ENCODE measurements at places on chromosomes 7 and 10.

- DNase-seq, result peak; percentile 51
Observed at GRCh38 chr7:100568176-100568895, 5.4 kb downstream of the SAP25 start.

- DNase-seq, result no peak
Observed at GRCh38 chr10:126170776-126171175, 217.5 kb downstream of the ADAM12 start.

DNA sequence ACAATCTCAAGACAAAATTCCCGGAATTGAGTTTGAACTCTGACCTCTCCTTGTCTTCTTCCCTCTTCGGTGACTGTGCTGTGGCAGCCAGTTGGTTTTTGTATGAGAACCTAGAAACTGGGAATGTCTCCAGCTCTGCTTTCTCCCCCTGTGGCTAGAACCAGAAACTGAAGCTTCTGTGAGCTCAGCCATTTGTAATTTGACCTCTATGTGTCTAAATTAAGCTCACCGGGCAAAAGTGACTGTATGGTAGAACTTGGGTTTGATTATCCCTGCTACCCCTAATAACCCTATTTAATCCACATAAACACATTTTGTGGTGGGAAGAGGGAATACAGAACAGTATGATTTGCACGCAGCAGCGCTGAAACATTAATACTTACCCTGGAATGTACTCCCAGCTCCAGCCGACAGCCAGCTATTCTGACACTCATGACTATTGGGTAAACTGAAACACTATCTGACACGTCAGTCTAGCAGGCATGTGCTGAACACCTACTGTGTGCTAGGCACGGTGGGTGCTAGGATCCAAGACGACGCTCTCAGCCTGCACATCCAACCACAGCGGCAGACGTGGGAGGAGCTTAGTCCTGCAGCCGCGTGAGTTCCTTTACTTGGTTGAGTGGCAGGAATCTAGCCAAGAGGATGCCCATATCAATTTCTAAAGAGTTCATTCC, 324.8 kb downstream of the SFMBT2 start:
- DNase-seq, result no peak

DNA sequence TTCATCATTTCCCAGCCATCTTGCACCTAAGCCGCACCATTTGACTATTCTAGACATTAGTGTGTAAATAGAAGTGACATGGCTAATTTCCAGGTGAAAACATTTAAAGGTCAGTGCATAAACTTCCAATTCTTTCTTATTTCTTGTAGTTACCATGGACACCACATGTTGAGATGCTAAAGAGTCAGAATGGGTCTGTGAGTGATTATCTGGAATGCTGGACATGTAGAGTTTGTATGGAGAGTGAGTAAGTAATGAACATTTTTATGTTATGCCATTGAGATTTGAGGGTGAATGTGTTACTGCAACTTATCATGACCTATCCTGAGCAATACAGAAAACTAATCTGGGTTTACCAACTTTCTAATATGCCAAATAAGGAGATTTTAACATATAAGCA, 60.4 kb downstream of the MEOX2 start:
- DNase-seq, result no peak

DNA sequence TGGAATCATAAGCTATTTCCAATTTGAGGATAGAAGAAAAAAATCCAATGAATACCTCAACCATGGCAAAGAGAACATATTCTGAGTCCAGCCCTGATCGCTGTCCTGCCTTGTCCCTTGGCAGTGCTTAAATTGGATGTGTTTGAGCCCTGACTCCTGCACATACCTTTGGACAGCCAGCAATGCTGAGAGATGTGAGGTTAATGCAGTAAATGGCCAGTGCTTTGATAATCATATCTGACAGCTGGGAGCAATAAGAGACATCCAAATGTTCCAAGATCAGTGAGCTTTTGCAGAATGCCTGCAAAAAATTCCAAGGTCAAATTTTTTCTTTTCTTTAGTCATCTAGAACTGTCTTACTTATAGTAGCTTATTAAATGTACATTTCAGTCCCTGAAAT, 80.1 kb upstream of the LRRC17 start:
- no peak for DNase-seq

DNA sequence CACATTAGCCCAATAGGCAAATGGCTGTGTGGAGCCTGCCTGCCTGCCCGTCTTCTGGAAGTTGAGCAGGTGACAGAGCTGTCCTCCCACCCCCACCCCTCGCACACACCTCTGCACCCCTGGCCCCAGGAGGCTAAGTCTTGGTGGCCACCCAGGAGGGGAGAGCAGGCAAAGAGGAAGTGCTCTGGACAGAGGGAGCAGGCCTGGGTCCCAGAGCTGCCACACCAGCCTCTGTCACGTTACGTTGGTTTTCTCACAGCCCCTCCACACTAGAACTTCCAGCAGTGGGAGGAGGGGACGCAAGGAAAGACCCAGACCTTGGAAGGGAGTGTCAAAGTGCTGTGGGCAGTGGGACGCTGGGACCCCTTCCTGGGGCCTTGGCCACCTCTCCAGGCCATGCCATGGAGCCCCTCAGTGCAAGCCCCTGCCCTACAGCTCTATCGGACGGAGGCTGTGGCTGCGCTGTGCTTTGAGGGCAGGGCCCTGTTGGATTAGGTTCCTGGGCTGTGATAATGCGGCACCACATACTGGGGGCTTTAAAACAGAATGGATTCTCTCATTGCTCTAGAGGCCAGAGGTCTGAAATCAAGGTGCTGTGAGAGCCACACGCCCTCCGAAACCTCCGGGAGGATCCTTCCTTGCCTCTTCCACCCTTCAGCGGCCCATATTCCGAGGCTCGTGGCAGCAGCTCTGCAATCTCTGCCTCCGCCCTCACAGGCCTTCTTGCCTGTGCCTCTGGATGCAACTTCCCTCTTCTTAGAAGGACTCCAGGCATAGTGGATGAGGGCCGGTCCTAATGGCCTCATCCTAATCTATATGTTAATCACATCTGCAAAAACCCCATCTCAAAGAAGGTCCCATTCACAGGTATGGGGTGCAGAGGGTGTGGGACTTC, 9.9 kb downstream of the PRKAG2 start:
- DNase-seq, result no peak

DNA sequence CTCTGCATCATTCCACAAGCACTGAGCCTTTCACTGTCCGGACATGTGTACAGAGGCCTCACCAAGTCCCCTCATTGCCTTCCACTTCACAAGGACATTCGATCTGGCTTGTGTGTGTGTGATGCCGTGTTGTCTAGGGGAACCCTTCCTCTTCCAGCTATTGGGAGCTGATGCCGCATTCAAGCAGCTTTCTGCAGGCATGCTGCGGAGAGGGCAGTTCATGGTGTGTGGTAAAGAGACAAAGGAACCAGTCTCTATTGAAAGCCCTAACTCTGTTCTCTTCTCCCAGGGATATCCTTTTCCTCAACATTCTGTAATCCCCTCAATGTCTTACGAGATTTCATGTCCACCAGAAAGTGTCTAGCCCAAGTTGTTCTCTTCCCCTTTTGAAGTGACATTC, 141.6 kb downstream of the ALOX5 start:
- DNase-seq, result no peak
